ENCODE measurements at places on chromosomes 4 and X.

DNA sequence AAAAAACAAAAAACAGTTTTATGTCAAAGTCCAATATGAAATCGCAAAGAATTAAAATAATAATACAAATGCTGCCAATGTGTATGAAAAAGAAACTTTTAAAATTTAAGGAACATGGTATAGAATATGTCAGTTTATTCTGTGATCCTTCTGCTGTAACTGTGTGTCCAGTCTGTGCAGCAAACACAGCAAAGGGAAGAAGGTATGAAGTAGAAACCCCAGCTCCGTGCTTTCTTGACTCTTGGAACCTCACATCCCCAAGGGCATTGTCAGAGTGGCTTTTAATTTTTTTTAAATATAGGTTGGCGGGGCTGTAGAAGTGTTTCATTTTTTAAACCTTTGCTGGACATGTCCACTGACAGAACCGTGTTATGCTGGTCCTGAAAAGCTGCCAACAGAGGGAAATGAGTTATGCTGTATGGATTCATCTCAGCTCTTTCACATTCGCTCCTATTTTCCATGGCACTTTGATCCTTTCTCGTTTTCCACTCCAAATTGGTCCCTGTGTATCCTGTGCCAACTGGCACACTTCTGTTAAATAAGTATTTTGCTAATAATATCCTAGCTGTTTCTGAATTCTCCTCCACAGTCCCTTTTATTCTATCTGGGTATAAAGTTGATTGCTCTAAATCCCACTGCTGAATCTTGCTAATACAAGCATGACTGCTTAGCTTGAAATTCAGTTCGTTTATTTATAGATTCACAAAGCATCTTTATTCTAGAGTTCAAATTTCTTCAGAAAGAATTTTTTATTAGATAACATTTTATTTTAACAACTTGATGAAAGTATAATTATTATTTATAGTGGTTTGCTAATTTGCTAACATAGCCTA lies 127.0 kb upstream of the DDIT4L start:
- no peak for DNase-seq

DNA sequence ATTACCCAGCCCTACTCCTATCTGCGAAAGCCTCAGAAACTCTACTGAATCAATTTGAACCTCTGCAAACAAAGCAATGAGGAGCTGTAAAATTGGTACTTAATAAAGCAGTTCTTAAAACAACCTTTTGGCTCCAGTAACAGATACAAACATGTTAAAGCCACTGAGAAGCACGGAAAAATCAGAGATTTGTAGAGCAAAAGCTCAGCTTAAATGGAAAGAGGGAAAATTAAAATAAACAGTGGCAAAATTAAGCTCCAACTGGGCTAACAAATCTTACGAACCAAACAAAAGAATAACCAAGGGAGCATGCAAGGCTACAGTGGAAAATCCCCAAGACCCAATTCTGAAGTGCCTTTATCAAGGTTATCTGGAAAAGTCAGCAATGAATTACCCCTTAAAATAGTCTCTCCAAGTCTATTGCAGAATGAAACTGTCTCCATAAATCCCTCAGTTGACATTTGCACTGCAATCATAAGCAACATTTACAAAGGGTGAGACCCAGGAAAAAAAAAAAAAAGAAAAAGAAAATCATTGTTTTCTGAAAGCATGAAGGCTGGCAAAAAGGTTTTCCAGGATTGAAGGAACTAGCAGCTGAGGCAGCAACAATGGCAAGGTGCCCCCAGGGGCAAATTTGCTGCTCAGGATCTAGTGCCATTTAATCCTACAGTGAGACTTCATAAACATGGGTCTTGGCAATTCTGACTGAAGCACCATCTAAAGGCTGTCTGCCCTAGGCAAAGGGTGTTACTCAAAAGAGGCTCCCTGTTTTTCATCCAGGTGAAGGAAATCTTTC lies 40.1 kb downstream of the USP46 start:
- no peak for DNase-seq

DNA sequence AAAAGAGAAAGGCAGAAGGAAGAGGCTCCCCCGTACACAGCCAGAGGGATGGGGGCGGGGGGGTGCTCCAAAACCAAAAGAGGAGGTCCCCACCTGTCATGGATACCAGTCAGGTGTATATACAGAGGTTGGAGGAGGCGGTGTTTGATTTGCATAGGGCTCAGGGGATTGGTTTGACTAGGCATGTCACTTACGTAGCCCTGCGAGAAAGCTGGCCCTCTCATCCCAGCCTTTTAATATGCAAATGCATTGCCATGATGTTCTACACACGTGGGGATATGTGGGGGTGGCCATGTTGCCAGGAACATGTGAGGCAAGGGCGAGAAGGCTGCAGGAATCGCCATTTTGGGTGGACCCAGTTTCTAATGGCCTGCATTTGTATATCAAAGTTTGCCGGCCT lies 38.6 kb downstream of the TMEM150C start:
- DNase-seq, result no peak

- DNase-seq, result no peak
Observed at GRCh38 chr4:110543577-110543976, 67.6 kb downstream of the ENPEP start.

DNA sequence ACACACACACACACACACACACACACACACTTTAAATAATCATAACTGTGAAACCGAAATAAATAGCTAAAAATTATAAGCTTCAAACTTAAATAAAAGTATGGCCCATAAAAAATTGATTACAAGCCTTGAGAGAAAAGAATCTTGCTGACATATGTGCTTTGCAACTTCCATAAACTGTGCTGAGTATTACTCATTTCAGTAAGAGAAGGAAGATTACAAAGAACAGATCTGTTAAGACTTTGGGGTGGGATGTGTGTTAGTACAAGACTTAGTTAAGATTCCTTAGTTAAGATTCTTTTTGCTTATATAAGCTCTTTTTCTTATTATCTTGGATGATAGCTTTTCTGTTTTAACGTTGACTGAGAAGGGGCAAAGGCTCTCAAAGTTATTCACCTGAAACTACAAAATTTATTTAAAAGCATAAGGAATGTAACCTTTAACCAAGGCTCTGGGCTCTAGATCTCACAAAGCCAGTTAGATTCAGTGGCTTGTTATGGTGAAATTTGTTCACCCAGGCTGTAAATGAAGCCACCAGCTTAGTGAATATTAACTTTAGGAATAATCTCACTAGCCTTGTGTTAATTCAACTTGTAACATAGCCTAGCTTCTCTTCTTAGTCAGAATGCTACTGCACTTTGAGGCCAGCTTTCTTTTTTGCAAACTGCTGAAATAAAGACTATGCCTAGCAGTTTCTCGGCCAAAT lies 58.2 kb downstream of the ARSJ start:
- no peak for DNase-seq

DNA sequence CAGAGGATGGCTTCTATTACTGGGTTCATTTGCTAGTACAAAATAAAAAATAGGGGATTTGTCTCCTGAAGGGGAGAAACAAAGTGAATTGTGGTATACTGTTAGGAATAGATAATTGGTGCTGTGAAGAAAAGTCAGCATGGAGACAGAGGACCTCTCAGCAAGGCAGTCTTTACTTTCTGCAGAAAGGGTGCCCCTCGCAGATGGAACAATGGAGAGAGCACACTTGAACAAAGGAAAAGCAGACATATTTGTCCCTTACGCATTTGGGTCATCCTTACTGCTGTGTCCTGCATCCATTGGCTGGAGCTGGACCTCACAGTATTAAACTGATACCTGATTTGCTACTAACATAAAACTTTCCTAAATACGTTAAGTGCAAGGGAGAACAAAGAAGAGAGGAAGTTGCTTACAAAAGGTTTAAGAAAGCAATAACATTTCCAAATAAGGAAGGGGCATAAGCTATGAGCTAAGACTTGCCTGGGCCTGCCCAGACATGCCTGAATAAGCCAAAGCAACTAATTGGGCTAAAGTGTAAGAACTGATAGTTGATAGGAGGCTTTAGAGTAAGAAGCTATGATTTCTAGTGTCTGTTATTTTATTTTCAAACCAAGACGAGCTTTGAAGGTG lies 83.8 kb downstream of the CCKAR start:
- DNase-seq, result no peak

DNA sequence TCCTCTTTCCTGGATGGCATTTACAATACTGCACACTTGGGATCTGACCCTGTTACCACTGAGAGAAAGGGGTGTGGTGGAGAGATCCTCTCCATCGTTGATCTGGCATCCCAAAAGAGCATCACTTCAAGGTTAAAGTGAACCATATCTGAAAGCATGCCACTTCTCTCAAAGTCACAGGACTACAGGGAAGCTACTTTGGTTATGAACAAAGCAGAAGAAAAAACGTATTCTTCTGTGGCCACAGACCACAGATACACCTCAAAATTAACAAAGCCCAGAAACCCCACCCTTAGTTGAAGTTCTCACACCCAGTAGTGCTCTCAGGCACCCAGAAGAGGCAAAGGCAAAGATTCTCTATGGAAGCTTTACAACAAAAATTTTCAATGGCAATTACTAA lies 108.3 kb downstream of the JADE1 start:
- no peak for DNase-seq

DNA sequence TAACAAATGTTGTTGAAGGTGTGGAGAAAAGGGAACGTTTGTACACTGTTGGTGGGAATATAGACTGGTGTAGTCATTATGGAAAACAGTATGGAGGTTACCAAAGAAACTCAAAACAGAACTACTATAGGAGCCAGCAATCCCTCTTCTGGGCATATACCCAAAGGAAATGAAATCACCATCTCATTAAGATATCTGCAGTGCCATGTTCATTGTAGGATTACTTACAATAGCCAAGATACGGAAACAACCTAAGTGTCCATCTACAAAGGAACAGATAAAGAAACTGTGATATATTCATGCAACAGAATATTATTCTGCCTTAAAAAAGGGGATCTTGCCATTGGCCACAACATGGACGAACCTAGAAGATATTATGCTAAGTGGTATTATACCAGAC lies 22.2 kb downstream of the APBB2 start:
- no peak for DNase-seq

DNA sequence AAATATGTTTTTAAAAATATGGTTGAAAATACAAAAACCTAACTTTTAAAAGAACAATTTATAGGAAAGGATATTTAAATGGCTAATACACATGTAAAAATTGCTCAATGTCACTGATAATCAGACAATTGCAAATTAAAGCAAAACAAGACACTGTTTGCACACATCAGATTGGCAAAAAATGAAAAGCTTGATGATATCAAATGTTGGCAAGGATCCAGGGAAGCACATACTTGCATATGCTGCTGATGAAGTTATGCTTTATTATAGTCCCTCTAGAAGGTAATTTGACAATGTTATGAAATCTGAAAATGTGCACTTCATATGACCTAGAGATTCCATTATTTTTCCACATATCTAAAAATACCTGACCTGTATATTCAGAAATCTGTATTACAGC lies 45.7 kb upstream of the EPGN start:
- DNase-seq, result no peak

- DNase-seq, result no peak
Observed at GRCh38 chr4:78464265-78464664, 87.3 kb upstream of the ANXA3 start.

DNA sequence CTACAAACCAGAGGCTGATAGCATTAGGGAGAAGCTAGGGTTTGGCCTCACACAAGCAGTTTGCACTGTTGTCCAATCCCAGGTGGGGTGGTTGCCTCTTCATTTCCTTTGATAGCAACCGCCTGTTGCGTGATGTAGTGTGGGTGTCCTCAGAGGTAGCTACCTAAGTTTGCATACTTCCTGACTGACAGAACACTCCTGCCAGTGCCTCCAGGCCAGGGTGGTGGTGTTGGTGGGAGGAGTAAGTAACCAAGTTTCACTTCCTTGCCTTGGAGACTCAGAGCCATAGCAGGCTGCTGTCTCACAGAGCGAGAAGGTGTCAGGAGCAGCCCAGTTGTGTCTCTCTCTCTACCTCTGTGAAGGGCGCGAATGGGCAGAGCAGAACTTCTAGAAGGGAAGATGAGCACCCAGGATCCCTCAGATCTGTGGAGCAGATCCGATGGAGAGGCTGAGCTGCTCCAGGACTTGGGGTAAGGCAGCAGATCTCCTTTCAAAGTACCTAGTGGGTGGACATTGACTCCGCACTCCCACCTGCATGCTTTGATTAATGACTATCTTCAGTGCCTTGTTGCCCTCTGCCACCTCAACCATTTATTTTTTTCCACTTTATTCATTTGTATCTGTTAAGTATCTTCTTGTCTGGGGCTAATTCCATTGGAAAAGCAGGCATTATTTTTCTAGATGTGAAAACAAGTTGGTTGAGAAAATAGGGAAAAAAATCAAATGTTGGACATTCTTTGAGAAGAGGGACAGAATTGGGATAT lies at the start of gene DAPP1:
Gene DAPP1, plus strand, starts transcription at position 283 of the 764 bp plus-strand sequence. Its CDS starts 87 bp downstream, at position 370.
- DNase-seq, result peak; percentile 89

DNA sequence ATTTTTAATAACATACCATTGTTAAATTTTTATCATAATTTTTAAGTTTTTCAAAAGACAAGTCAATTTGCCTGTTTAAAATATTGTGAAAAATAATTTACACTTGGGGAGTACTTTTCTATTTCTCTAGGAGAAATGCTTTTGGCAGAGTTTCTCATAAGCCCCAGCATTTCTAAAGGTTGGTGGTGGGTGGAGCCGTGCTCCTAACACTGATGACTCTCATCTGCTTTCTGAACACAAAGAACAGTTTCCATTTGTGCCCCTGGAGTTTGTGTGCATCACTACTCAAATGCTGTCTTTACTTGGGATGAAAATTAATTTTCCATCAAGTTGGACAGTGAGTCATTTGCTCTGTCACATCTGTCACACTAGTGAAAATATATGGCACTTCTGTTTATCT lies 57.6 kb downstream of the TNIP2 start:
- no peak for DNase-seq

DNA sequence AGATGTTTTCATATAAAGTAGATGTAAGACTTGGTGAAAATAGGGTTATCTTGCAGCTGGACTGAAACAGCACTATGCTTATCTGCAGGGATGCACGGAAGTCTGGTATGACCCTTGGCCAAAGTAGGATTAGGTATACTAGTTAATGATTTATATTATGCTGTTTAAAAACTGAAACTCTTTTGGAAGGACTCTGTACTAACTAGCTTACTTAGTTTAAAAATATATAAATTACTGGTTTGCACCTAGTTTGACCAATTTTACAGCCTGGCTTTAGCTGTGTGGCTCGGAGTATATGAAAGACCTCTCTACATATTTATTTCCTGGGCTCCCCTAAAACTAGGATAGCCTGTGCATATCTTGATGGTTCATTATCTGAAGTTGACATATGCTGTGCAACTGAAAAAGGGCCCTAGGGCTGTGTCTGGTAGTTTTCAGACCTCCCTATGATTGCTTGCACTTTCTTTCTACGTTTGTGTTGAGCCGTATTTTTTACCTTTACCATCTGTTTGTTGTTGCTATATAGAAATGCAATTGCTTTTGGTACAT lies 89.2 kb downstream of the TMEM144 start:
- DNase-seq, result no peak

GRCh38 chrX:13101441-13102139 lies 57.2 kb upstream of the FAM9C start:
- DNase-seq, result peak; percentile 80

DNA sequence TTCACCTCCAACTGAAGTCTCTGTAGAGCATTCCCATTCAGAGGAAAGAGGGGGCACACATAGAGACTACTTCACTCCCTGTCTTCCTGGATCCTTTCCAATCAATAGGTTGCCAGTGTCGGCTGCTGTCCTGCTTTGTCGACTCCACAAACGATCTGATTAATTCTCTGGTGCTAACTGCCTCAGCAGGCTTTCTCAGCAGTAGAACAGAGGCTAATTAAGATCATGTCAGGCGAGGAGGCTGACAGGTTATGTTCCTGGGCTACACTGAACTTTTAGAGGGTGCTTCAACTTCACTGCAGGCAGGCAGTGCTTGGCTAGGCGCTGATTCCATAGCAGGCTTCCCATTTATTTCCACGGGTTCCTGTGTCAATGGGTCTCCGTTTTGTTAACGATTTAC lies 79.2 kb downstream of the GRIA3 start:
- no peak for DNase-seq

All from activated effector memory CD4-positive, alpha-beta T cell treated with anti-CD3 and anti-CD28 coated beads, Interleukin-2, amount 50 U/mL, for 16 hours (primary cell).